HuH-7.5 (cell line): ENCODE measurements at places on chromosomes 7 and 10.
A peak's percentile ranks its signal among the peaks of the same experiment; 100 is the strongest.

GRCh38 chr10:21281765-21282484 is 243.6 kb downstream of the SKIDA1 start:
- no peak for DNase-seq

DNA sequence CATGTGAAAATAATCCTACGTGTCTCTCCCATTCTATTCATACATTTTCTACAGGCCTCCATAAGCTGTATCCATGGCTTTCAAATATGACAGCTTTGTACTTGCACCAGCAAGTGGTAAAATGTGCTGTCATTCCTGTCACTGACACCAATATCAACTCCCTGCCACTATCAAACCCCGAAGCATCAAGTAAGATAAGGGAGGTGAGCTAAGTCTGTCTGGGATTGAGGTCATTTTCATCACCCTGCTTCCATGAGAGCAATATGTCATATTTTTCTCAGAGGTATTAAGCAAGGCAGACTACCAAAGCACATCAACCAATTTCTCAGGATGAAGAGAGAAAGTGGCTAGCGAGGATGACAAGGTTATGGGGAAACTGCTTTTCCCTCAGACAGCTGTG is 11.1 kb downstream of the GPR22 start:
- DNase-seq = no peak

DNA sequence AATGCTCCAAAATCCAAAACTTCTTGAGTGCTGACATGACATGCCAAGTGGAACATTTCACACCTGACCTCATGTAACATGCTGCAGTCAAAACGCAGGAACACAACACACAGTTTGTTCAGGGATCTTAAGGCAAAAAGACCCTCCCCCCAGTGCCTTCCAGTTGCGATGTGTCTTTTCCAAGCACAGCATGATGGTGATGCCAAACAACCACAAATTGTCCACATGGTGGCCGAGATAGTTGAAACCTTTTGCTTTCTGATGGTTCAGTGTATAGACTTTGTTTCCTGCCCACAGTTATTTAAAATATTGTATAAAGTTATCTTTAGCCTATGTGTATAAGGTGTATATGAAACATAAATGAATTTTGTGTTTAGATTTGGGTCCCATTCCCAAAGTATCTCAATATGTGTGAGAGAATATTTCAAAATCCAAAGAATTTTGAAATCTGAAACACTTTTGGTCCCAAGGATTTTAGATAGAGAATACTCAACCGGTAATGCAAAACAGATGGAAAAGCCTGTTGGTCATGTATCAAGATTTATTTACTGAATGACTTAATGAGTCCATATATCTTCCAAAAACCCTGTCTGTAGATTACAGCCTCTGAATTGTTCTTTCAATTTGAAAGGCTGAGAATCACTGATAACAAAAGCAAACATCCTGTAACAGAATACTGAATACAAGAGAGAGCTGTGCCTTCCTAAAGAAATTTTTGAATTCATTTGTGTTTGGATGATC is 93.4 kb upstream of the OIT3 start:
- DNase-seq = peak; percentile 6

DNA sequence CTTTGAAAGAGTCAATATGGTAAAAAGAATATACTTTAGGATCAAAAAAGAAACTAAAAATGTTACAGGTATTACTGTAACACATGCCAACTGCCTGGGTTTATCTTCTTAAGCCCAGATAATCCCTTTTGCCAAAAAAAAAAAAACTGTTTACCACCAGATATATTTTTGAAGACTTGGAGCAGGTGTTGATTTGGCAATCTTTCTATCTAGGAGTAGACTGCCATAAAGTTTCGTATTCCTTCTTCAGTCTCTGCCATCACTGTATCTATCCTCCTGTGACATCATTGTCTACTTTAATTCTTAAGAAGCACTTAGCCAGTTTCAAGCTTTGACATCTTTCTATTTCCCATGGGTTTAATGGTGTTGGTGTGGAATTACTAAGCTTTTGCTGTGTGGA is 161.0 kb downstream of the ST7 start:
- DNase-seq = no peak

- DNase-seq = peak; percentile 9
Observed at GRCh38 chr7:131480384-131481315, 75.8 kb downstream of the PODXL start.

DNA sequence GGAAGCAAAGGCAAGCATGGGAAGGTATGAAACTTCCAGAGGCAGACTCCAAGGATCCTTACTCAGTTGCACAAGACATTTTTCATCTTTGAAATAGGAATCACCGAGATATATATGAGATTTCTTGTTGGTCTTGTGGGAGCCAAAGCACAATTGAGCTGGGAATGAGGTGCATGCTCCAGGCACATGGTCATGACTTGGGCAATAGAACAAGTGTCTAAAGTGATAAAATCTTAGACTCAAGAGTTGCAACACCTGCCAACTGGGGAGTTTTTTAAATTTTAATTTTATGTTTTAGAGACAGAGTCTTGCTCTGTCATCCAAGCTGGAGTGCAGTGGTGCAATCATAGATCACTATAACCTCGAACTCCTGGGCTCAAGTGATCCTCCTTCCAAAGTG is 169.5 kb upstream of the ADCY1 start:
- DNase-seq = no peak

GRCh38 chr7:134692344-134692705 is 45.7 kb downstream of the BPGM start:
- no peak for DNase-seq

DNA sequence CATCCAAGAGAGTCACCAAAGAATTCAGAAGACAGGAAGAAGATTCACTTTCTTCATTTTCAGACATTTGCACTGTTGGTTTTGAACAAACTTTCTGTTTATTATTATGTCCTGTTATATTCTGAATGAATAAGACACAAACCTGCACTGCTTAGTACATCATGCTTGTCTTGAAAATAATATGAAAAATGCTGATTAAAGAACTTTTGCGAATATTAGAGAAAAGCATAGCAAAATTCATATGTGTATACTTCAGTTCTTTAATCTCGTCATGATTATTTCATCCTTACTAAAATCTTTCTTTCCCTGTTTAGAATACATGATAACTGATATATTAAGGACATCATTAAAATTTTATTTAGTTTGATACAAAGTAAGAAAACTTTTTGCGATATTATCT is 504.1 kb downstream of the POM121L12 start:
- no peak for DNase-seq

GRCh38 chr7:139846297-139846696 is 17.2 kb downstream of the TBXAS1 start:
- DNase-seq = no peak
